ENCODE measurements at places on chromosomes 3 and 15.

GRCh38 chr15:99413955-99414754 lies 151.6 kb upstream of the MEF2A start:
- no peak for DNase-seq

DNA sequence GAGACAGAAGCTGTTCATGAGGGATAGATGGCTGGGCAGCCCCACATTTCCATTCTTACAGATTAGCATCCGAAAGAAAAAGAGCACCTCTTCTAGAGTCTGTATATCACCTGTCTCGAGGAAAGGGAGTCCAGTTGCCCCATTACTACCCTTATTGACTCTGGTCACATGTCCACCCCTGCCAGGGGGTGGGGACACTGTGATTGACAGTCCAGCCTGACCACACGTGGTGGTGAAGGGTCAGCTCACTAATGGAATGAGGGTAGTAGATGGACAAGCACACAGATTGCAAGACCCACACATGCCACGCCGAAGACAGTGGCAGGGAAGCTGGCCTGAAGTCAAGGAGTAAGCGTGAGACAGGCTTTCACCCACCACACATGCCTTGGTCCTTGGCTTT lies 45.8 kb downstream of the PXYLP1 start:
- no peak for DNase-seq

DNA sequence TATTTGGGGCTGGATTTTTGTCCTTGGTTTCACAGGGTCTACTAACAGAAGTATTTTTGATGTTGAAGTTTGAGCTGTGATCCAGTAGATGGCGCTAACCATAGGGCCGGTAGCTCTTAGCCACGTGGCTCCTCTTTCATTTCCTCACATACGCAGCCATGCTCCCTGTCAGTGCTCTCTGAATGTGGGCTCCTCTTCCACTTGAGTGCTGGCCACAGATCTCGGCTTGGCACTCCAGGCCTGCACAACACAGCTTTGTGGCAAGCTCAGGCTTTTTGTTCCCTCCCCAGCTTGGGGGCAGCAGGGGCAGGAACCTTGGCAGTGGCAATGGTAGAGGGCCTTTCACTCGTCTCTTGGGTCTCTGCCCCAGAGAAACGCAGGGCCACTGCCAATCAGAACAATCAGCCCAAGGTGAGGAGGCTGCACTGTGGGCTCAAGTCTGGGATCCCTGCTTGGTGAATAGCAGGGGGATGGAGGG lies 18.6 kb upstream of the DNAAF4 start:
- DNase-seq: no peak

DNA sequence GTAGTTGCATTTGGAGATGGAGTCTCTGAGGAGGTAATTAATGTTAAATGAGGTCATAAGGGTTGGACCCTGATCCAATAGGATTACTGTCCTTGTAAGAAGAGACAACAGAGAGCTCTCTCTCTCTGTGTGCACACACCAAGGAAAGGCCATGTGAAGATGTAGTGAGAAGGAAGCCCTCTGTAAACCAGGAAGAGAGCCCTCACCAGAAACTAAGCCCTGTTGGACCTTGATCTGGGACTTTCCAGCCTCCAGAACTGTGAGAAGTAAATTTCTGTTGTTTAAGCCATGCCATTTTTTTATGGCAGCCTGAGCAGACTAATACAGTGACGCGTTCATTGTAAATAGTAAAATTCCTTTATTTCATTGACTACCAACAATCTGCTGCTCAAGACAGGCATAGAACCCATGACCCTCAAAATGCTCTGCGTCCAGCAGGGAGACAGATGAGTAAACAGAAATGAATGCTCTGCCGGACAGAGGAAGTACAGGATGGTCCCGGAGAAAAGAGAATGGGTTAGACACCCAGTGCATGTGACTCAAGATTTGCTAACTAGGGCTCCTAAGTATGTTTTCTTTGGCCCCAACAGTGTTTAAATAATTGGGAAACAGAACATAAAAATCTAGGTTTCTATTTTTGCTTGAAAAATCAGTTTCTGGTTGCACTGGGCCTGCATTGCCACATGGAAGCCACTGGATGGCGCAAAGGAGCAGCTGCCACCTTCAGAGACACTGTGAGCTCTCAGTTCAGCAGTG lies 37.9 kb upstream of the TNFAIP8L3 start:
- no peak for DNase-seq

- DNase-seq: no peak
Measured at GRCh38 chr3:100040451-100041225, 73.7 kb downstream of the FILIP1L start.

- no peak for DNase-seq
Measured at GRCh38 chr3:62277986-62278385, 95.4 kb downstream of the FEZF2 start.

All from stimulated activated CD8-positive, alpha-beta memory T cell treated with anti-CD3 and anti-CD28 coated beads, Interleukin-4, amount 100 ng/mL, for 1 hour (primary cell).